Effector memory CD8-positive, alpha-beta T cell (primary cell): ENCODE measurements at places on chromosomes 2 and 18.

DNA sequence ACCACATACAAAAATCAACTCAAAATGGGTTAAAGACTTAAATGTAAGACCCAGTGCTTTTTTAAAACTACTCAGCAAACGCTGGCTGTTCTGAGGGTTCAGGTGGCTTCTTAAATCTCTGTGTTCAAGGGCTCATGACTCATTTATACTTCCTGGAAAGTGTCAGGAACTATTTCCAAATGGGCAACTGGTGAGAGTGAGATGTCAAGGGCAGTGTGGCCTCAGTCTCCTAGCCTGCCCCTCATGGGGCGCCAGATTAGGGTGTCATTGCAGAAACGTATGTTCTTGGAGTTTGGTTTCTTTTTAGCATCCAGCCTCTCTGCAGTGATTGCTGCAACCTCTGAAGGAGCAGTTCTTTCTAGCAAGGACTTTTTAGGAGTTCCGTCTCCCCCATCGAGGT, 485.4 kb downstream of the TNS1 start:
- no peak for DNase-seq

DNA sequence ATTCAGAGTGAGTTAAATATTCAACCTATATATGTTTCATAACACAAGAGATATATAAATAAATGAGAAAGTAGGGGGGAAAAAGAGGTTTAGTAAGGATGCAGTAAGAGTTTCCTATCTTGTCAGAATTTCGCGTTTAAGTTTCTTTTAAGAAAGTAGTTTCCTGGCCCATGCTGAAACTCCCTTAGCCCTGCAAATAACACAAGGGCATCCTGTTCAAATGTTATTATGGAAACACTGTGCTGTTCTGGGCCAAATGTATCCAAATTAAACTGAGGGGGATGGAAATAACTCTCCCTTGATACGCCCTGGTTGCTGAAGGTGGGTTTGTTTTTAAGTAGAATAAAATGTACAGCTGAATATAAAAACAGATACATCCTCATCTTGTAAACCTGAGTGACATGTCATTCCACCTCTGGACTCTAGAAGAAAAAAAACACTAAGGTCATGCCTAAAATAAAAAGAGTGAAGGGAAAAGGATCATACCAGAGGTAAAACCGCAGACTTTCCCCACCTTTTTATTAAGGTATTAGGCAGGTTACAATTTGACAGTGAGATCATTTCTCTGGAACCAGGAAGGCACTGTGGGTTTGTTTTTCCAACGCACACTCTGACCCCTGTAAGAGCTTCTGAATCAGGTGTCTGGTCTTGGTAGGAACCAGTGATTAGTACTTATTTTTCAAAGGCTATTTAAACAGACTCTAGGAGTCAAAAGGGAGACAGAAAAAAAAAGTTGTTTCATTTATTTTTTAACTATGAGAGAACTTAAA, 16.7 kb downstream of the BCL2 start:
- no peak for DNase-seq

DNA sequence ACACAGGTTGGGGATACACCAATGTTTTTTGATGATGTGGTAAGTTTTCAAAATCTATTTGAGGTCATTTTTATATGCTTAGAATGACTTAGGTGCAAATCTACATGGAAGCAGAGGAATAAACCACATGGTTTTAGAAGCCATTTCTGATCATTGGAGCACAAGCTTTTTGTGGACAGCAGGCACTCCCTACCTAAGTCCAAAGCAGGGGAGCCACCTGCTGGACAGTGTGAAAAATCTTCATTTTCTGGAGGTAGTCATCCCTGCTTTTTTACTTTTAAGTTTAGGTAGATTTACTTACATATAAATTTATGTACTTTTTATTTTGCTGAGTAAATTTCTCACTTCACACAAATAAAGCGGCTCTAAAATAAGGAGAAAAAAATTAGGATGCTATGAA, 323.2 kb downstream of the PLCL1 start:
- DNase-seq: peak; percentile 15

GRCh38 chr18:11880586-11881304, 27.4 kb downstream of the MPPE1 start:
- DNase-seq: no peak

DNA sequence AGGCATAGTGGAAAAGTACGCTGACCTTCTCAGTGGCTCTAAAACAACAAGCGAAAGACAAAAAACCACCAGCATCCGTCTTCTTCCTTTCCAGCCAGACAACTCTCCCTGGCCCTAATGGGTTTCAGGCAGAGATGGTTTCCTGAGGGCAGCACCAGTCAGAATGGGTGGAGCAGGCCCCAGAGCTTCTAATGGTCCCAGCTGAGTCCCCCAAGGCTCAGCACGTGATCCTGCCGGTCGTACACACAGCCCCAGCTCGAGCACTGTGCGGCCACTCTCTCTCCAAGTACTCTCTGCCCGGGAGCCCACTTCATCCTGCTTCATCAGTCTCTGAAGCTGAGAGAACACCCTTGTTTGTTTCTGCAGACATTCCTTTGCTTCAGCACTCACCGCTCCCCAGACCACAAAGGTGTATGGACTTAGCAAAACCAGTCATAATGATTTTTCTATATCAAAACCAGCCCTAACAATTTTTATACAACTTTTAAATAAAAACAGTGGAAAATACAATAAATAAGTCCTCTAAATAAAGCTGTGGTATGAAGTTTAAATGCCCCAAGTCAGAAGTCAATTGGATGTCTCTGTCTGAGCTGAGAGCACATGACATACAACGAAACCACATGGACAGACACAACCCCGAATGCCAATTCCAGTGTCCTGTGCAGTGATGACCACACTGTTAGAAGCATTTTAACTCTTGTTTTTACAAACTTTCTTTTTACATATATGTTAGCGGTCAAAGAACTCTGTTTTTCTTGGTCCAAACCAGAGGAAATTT, 63.9 kb downstream of the PARD6G start:
- DNase-seq: no peak

- DNase-seq: no peak
These were observed 37.8 kb upstream of the FZD5 start for GRCh38 chr2:207807516-207807915.

GRCh38 chr2:68765739-68766375, 31.2 kb downstream of the ARHGAP25 start:
- DNase-seq: no peak

- DNase-seq: no peak
These were observed 165.2 kb upstream of the KLF7 start for GRCh38 chr2:207330912-207331311.

DNA sequence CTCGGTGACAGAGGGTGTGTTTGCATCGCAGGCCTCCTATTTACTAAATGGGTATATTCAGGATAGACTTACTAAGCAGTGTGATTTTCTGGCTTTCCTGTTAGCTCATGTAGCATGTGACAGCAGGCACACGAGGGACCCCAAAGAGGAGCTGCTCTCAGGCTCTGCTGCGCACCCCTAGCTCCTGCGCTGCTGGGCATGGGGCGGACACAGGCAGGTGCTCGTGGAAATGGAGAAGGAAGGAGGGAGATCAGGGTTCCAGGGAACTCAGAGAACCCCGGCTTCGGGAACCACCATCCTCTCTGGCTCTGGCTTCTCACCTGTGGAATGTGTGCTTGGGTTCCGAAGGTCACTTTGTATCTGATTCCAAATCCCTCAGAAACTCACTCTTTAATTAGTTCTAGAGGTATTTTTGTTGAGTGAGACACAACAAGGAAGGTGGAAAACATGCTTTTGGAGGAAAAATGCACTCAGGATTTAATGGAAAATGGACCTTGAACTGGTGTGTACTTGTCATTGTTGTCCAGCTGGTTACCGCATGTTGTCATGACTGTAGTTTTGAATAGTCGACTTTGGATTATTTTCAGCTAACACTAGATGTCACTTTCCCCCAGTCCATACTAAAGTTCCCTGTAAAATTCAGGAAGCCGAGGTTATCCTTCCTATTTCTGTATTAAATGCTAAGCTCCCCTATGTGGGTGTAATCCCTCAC, 3.5 kb downstream of the SNTG2 start:
- DNase-seq: no peak

GRCh38 chr2:213187833-213188532, 36.6 kb upstream of the IKZF2 start:
- DNase-seq: no peak

DNA sequence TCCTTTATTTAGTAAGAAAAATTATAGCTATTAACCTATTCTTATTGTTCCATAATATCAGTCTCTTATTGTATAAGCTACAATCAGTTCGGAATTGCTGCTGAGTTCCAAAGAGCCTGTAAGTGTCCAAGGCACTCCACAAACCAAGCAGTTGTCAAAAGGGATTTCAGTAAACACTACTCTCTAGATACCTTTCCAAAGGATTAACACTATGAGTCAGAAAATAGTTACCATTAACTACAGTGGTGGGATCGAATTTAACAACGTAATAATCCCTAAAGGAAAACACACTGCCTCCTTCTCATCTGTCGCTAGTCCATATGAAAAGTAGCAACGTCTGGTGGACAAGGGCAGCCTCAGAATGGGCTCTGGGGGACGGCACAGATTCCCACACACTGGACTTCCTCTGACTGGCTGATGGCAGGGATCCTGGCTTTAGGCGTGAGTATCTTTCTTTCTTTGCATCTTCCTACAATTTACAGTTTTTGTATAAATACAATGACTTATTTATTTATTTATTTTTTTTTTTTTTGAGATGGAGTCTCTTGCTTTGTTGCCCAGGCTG, 8.8 kb downstream of the TGFBRAP1 start:
- no peak for DNase-seq

DNA sequence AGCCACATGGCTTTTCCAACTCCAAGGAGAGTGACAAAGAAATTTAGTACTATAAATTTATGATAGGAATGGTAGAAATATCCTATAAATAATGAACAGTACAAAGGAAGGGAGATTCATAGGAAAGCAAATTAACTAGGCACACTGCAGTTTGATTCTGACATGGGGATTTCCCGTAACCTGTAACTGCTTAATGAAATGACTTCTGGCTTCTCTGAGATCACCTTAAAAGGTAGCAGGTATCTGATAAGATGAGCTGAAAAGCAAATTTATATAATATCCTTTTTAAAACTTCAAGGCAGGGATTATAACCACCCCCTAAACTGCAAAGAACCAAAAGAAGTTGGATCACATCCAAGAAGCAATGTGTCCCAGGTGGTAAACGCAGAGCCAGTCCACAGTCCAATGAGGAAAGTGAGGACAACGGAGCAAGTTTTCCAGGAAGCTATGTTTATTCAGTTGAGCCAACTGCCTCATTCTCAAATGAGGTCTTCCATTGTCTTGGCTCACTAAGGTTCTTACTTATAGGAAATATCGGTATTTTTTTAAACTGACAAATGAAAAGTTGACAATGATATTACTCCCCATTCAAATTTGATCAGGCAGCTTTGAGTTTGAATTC, 43.0 kb downstream of the WIPF1 start:
- no peak for DNase-seq

- DNase-seq: no peak
These were observed 152.6 kb upstream of the EPHA4 start for GRCh38 chr2:221724631-221725203.

DNA sequence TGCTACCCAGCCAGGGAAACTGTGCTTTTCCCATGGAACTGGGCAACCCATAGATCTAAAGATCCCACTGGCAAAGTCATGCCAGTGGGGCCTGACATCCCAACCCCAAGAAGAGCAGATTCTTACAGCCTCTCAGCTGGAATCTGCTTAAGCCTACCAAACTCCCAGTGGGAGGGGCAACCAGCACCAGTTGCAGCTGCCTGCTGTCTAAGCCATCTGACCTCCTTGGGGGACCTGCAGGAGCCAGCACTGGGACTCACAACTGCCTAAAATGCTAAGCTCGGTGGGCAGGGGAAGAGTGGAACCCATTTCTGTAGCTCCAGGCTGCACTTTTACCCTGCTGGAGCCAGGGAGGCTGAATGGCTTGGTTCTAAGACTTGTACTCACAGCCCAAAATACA, 770.7 kb upstream of the SLC8A1 start:
- DNase-seq: no peak

DNA sequence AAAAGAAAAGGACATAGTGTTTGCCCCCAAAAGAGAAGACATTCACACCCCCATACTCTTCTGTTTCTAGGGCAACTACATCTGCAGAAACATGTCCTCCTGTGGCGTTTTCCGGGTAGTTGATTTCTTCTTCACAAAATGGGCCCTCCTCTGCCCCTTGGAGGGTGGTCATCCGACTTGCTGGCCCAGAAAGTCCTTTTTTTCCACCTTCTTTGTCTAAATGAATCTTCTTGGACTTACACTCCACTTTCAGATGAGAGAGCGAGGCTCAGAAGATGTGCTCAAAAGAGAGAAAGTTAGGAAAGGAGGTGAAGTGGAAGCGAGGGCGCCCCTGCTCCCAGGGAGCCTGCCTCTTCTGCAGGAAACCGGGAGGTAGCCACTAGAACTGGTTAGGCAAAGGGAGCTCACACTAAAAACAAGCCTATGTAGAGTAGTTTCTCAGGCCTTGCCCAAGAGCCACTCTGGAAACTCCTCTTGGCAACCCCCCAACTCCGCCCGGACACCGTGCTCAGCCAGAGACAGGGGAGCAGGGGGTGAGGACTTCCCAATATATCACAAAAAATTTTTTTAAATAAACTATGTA, 10.2 kb upstream of the SIX3 start:
- no peak for DNase-seq

DNA sequence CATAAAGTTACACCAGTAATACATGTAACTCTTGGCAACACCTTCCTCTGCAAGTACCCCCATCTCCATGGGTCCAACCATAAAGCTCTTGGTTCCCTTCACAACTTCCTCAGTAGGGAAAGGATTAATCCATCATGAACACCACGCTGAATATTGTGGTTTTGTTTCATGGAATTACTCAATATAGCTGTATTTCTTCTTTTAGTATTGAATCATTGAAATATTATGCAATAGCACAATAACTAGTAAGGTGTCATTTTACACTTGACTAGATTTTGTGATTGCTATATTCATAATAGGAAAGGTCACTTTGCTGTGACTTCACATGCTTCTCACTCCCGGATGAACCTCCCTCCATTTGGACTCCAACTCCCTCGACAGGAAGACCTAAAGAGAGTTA, 29.7 kb upstream of the PID1 start:
- DNase-seq: no peak

DNA sequence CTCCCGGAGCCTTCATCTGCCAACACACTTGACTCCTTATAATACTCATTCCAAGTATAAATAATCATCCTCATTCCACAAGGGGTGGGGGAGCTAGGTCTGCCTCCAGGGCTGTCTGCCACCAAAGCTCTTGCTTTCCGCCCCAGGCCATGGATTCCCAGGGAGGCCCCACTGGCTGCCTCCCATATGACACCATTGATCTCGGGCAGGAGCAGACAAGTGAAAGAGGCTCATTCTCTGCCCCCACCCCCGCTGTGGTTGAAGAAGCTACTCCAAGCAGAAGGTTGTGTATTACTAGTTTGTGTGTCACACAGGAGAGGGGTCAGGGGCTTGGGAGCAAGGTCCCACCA, 99.5 kb downstream of the MRO start:
- DNase-seq: no peak

- DNase-seq: no peak
These were observed 1.7 kb upstream of the SRBD1 start for GRCh38 chr2:45612731-45613130.

DNA sequence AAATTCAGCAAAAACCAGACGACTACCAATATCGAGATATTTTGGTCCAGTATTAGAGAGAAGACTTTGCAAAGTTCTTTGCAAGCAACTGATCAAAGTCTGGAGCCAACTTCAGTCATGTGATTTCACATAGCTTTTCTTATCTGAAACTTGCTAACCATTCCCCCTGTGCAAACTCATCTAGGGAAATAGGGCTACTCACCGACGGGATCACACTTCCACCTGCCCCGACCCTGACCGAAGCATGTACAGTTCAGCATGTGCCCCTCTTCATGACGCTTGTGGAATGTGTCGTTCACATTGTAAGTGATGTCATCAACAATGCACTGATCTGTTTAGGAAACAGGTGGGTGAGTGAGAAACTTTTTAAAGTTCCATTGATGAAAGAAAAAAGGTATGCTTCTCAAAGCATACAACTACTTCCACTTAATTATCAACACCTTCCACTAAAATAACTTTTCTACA, 15.4 kb downstream of the FN1 start:
- no peak for DNase-seq
